Stimulated activated CD8-positive, alpha-beta memory T cell treated with anti-CD3 and anti-CD28 coated beads, Interleukin-2, amount 100 ng/mL, for 48 hours (primary cell): ENCODE measurements at places on chromosomes 11 and 22.

GRCh38 chr11:82233201-82233600 lies 500.5 kb downstream of the FAM181B start:
- DNase-seq: no peak

DNA sequence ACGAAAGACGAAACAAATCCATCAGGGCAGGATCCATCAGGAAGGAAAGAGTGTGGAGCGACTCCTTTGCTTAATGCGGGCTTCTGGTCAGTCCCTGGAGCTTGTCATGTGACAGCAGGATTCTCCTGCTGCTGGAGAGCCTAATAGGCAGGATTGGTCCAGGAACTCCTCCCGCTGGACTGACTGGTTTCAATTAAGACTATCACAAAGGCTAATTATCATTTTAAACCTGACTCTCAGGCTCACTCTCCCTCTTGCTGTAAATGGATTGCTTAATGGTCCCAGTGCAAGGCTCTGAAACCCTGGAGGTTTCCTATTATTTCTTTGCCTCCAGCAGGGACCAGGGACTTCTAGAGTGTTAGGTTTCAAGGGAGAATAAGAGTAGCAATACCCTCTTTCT lies 493.8 kb downstream of the NTM start:
- DNase-seq: no peak

- no peak for DNase-seq
These were observed 14.9 kb downstream of the ARAP1 start for GRCh38 chr11:72737336-72737735.

DNA sequence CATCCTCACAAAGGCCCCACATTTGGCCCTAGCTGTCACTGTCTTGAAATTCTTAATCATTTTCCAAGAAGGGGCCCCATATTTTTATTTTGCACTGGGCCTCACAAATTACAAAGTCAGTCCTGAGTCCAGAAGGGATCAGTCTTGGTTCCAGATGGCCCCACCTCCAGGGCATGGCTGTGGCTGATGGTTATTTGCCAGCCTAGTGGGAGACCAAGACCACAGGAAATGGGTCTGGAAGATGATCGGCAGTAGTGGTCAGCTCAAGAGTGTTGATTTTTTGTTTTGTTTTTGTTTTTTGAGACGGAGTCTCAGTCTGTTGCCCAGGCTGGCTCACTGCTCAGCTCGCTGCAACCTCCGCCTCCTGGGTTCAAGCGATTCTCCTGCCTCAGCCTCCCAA lies 47.1 kb upstream of the EMID1 start:
- DNase-seq: no peak

DNA sequence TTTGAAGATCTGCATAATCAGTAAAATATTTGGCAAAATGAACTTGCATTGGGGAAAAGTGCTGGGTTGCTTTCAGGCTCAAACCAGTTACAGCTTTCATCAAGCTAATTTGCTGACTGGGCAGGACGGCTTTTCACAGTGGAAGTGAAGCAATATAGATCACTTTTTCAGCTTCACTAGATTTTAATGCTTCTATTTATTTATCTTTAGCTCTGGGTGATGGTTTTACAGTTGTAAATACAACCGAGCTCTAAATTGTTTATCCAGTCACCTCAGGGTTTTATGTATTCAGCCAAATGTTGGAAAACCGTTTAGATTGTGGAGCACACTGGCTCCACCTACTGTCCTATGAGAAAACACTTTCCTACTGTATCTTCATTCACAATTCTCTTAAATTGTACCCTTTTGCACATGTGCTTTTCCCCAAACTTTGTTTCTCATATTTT lies 58.2 kb downstream of the ACER3 start:
- DNase-seq: no peak

DNA sequence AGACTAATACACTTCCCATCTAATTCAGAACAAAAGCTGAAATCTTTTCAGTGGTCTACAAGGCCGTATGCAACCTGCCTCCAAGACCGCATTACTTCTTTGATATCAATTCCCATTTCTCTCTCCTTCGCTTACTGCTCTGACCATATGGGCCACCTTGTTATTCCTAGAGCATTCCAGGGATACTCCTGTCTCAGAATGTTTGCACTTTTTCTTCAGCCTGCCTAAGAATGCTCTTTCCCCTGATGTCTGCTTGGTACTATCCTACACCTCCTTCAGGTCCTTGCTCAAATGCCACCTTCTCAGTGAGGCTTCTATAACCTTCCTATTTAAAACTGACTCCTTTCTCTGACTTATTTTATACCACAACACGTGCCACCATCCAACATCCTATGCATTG lies 71.2 kb downstream of the MAML2 start:
- no peak for DNase-seq

DNA sequence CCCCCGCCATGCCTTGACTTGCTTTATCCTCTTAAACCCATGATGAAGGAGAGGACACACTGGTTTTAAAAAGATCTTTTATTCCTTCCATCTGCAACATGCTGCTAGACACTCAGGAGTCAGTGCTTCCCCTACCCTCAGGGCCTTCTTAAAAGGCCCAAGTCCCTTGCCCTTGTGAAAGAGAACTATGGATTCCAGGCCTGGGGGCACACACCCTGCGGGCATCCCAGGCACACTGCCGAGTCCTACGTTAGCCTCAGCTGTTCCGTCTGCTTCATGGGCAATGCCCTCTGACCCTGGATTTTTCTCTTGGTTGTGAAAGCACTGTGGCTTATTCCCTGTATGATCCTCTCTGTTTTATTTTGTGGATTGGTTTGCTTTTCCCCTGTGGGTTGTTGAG lies 35.1 kb upstream of the RAB1B start:
- DNase-seq: no peak

- no peak for DNase-seq
These were observed 53.7 kb downstream of the THAP12 start for GRCh38 chr11:76327202-76327601.

DNA sequence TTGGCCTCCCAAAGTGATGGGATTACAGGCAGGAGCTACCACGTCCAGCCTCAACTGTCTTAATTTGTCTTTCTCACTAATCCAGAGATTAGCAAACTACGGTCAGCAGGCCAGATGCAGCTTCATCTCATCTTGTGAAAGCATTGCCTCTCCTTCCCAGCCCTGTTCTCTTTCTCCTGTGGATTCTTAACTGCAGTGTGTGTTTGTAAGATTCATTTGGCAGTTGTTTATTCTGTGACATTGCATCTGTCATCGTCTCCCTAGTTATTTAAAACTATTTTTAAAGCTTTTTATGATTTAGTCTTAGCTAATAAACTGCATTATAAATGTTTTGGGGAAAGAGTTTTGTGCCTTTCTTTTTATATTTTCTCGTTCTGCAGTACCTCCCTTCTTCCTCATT lies 29.2 kb downstream of the RNF169 start:
- no peak for DNase-seq

- no peak for DNase-seq
These were observed 1413.0 kb downstream of the BRD1 start for GRCh38 chr22:48414651-48415050.

DNA sequence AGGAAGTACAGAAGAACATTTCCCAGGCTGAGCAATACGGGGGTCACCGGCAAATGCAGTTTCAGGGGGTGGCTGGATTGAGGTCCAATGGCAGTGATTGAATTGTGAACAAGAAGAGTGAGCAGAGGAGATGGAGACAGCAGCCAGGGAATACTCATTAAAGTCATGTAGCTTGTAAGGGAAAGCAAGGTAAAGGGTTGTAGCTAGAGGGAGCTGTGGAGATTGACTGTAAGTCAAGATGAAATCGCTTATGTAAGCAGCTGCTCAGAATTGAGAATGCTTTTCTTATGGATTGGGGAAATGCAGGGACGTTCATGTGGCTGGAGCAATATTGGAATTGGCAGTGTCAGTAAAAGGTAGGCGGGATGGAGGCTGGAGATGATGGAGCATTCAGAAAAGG lies 111.4 kb upstream of the TBCEL start:
- no peak for DNase-seq
